ENCODE measurements at places on chromosomes 4 and X. TPM values are rescaled to one million over a fixed set of nuclear protein-coding genes. Genes with fewer than 3 reads are reported as not detected.

Gene MAGEA10
- not detected for total RNA-seq

Gene NUDT10
- 3.2 TPM for total RNA-seq

Gene MAGEA11
- total RNA-seq, result not detected

Gene PPP4R3C
- not detected for total RNA-seq

Gene HTR2C
- not detected for total RNA-seq

Gene C4orf36
- 1.1 TPM for total RNA-seq

Gene GAGE1
- not detected for total RNA-seq

Gene FSTL5
- not detected for total RNA-seq

Gene UVSSA
- total RNA-seq, result 4.0 TPM

Gene CDKL5
- 2.1 TPM for total RNA-seq

Gene PIR
- 16.1 TPM for total RNA-seq

Gene FAM133A
- total RNA-seq, result not detected

Gene MAGEB2
- not detected for total RNA-seq

Gene BEX2
- 19.0 TPM for total RNA-seq

Gene OTC
- total RNA-seq, result not detected

DNA sequence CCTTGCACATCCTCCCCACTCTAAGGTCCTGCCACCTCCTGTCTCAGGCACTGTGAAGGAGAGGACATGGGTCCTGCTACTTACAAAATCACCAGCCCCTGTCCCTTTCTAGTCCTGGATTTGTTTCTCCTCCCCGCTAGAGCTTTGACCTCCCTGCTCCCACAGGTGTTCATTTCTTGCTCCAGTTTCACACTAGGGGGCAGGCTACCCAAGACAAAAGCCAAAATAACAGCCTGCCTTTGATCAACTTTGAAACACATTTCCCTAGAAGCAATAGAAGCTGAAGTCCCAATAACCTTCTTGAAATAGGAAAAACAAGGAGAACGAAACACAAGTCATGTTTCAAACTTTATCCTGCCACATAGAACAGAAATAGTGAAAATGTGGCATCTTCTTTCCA is 164.4 kb downstream of the QDPR start:
- no peak for DNase-seq

- DNase-seq, result no peak
Measured at GRCh38 chr4:113007151-113007550, 42.3 kb upstream of the ANK2 start.

GRCh38 chr4:106981431-106981830 is 54.7 kb downstream of the DKK2 start:
- DNase-seq, result no peak

GRCh38 chrX:150352581-150352980 is 10.5 kb upstream of the MAMLD1 start:
- DNase-seq, result no peak

DNA sequence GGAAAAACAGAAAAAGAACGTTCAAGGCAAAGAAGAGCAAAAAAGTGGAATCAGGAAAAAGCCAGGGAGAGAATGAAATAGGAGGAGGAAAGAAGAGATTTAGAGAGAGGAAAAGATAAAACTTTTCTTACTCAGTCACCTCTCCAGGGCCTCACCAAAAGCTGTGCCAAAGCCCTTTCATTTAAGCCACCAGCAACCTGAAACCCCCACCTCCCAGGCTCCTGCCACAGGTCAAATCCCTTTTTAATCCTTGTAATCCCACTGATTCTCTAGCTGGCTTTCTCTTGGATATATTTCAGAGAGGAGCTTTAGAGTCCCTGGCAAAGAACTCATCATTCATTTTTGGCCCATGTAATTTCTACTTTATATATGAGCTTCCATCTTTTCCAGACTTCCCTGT is 25.7 kb upstream of the XIAP start:
- no peak for DNase-seq

GRCh38 chrX:43741843-43742573 is 85.9 kb downstream of the MAOA start:
- no peak for DNase-seq

DNA sequence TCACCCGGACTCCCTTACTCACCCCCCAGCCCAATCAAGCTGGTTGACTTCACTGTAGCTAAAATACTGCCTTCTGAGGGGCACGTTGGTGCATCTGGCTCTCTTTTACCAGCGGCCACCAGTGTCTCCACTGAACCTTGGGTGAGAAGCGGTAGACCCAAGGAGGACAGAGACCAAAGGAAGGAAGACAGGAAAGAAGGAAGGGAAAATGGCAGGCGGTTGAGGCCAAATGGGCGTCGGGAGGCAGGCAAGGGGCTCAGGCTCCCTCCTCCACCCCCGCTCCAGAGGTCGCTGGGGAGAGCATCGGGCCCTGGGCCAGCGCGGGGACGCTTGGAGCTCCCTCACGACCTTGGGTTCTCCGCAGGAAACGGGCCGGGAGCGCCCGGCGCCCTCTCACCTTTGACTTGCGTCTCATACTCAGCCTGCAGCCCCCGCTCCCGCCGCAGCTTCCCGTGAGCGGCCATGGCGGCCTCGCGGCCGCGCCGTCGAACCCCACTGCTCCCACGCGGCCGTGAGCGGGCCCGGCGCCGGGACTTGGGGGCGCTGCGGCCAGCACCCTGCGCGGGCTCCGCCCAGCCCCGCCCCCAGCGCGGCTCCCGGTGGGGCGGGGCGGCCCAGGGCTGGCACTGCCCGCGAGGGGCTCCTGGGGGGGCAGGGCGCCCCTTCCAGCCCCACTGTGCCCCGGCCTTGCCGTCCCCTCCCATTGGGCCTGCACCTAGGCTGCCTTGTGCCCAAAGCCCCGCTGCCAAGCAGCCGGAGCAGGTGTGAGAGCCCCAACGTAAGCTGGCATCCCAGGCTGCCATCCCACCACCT is at the start of gene ARHGAP4:
Gene ARHGAP4 (minus strand): TSS at position 526 of the 813 bp plus-strand sequence. CDS start 62 bp downstream, at position 464.
- no peak for DNase-seq

- DNase-seq, result no peak
Measured at GRCh38 chr4:184649971-184650855, 675 bp downstream of the PRIMPOL start.

DNA sequence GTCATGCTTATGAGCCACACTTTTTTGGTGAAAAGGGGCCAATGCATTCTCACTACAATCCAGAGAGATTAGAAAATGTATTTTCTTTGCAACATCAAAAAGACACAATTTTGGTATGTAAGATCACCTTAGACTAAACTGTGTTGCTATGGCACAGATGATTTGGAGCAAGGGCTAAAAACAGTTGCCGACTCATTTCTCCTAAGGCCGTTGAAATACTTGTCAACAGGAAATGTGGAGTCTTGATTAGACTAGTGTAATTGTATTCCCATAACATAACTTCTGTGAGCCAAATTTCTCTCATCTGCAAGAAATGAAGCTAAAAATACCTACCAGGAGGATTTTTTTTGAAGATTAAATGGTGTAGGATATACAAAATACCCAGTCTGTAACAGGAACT is 2547.7 kb downstream of the ARAP2 start:
- no peak for DNase-seq

- peak; percentile 75 for DNase-seq
Measured at GRCh38 chr4:172998527-172999469, 169.8 kb upstream of the GALNT7 start.

- DNase-seq, result no peak
Measured at GRCh38 chr4:35818520-35818919, 425.8 kb downstream of the ARAP2 start.

DNA sequence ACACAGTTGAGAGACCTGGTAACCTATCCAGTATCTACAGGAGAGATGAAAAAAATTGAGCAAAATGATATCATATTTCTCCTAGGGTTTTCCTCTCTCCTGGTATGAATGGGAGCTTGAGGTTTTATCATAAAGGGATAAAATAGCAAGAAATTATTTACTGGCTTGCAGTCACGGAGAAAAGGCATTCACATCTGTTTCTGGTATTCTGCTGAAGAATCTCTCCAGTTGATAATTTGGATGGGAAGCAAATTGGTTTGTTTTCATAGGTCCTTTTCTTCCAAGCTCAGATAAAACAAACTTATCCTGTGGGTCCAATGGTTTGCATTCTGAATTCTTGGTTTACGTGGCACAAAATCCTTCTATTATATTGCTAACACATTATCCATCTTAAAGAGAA is 83.1 kb upstream of the GYPA start:
- DNase-seq, result no peak

DNA sequence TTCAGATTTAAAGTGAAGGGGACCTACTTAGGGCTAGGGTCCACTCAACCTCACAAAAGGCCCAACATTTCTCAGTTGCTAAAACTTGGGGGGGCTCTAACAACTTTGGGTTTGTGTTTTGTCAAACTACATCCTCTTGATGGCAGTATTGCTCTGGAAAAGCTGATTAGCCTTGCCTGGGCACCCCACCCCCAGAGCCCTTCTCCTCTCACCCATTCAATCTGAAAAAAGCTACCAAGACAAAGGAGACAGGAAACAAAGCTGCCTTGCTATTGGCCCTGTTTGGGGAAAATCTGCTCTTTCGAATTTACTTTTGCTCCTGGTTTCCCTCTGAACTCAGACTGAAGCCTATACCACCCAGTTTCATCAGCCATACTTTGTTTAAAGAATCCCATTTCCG is 195.2 kb upstream of the STK26 start:
- DNase-seq, result no peak

- DNase-seq, result no peak
Measured at GRCh38 chrX:154804261-154804956, 876 bp downstream of the MPP1 start.

GRCh38 chr4:25775166-25775565 is 87.6 kb downstream of the SEL1L3 start:
- no peak for DNase-seq

DNA sequence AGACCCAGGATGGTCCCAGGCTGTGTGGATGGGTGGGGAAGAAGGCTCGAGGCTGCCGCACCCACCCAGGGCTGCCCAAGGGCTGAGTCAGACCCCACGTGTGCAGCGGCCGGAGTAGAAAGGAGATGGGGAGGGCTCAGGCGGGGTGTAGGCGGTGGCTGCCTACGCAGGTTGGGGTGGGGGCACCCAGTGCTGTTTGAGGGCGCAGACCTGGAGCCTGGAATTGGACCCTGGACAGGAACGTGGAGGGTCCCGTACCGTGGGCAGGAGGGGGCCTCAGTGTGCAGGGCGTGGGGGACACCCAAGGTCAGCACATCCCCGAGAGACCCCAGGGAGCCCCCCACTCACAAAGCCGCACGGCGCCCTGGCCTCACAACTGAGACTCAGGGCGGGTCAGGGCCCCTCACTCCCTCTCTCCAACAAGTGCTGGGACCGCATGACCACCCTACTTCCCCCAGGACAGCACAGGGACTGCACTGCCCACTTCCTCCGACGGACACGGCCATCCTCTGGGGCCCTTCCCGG is 79.9 kb downstream of the FAM53A start:
- DNase-seq, result no peak

GRCh38 chr4:1610791-1611500 is 73.2 kb downstream of the FAM53A start:
- no peak for DNase-seq

GRCh38 chrX:41184312-41184711 is 99.1 kb downstream of the USP9X start:
- DNase-seq, result no peak

DNA sequence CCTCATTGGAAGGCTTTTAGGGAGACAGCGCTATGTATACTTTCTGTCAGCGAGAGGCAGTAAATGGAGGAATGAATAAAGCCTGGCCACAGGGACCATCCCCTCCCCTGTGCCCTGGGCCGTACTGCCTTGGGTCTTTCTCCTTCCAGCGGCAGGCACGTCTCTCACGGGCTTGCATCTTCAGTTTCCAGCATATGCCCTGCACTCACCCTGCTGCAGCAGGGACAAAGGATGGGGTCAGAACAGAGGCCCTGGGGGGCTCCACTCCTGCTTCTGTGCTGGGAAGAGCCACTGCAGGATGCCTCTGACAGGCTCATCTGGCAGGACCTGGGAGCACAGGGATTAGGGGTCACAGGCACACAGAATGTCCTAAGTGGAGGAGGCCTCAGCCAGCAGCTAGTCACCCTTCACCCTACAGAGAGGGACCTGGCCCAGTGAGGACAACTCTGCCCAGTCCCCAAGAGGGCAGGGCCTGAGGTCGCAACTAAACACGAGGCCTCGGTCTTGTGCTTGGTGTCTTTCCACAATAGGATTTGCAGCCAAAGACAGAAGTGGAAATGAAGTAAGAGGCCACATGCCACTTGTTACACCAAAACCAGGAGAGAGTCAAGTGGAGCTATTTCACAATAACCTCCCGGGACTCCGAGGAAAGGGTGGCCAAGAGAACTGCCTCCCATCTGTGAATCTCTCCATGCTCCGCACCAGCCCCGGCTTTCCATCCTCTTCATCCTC is 150.8 kb downstream of the AFAP1 start:
- no peak for DNase-seq

GRCh38 chr4:104983615-104984179 is 163.0 kb upstream of the TET2 start:
- no peak for DNase-seq

- DNase-seq, result no peak
Measured at GRCh38 chrX:129842510-129843208, 1.0 kb downstream of the ZDHHC9 start.

GRCh38 chr4:17234678-17235077 is 277.2 kb downstream of the QDPR start:
- no peak for DNase-seq

DNA sequence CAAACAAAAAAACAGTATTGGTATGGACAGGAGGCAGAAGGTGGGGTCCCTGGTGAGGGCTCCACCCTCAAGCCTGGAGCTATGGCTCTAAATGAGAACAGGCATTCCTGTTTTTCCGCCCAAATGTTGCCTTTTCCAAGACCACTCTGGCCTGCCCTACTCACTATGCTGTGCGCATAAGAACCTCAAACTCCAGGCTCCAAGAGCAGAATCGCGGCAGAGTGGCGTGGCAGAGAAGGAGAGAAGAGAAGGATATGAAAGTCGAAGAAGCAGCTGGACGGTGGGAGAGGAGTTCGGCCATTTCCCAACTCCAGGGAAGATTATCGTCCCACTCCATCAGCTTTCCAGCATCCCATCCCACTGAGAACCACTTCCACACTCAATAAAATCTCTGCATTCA is 207.8 kb downstream of the FAT4 start:
- no peak for DNase-seq

GRCh38 chr4:7157666-7158065 is 34.7 kb upstream of the SORCS2 start:
- DNase-seq, result no peak

- DNase-seq, result no peak
Measured at GRCh38 chr4:7393601-7394575, 40.8 kb downstream of the PSAPL1 start.

DNA sequence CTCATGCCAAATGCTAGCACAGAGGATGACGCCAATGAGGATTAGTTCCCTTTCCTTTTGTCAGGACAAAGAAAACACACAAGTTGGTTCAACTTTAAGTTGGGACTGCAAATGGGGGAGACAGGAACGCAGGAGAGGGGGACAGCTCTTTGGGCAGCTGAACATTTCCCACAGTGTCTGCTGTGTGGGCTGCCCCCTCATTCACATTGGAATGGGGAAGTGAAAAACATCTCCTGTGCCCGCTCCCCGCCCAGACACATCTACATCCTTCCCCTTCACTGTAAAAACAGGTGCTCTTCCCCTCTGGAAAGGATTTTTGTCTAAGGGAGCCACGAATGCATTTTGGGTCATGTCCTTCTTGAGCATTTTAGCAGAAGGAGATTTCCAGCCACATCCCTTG is 44.5 kb upstream of the TBC1D9 start:
- DNase-seq, result no peak
